ENCODE measurements at places on chromosomes 3 and 15.

GRCh38 chr3:27802849-27803248 is 80.7 kb upstream of the EOMES start:
- DNase-seq: no peak

DNA sequence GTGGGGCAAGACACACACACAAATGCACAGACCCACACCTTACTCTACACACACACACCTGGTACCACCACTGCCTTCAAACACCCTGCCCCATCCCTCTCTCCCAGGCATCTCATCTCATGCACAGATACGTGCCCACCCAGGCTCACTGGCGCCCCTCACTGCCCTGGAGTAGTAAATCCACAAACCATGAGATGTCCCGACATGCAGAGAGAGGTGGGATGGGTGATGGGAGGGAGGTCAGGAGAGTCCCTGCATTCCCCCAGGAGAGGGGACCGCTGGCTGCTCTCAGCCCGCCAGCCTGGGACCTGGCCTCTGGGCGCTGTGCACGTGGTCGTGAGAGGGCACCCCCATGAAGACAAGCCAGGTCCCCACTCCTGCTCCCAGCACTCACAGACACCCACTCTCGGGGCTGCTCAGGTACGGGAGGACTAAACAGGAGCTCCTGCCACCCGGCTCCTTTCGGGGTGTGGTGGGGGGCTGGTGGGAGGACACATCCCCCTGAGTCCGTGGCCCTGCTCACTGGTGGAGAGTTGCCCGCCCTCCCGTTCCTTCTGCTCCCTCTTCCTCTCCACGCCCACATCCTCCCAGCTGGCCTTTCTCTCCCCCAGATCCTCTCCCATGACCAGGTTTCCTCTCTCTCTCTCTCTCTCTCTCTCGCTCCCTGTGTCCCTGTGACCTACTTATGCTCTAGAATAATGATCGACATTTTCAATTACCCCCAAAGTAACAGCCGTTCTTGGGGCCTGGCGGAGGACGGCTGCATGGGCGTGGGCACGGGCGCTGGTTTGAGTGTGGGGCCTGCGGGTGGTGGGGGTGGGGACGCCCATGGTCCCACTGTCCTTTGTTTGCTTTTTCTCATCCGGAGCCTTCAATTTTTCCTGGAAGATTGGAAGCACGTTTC is 18.9 kb upstream of the CSPG4 start:
- no peak for DNase-seq

DNA sequence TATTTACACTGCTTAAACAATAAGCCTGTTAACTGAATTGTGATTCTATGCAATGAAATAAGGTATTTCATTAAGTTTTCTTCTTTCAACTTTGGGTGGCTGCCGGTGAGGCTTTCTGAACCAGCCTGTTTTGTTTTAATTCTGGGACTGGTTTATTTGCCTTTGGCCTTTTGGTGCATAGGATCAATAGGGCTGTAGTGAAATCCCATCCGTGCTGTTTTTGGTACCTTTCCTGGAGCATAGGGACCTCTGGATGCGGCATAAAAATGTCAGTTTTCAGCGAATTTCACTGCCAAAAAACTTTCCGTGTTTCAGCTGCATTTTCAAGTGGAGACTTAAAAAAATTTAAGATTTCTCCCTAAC is 514 bp downstream of the PLS1 start:
- no peak for DNase-seq

GRCh38 chr15:69994429-69995205 is 103.1 kb downstream of the TLE3 start:
- no peak for DNase-seq

- DNase-seq: peak; percentile 80
Measured at GRCh38 chr3:32453346-32453745, 49.3 kb downstream of the CMTM6 start.

DNA sequence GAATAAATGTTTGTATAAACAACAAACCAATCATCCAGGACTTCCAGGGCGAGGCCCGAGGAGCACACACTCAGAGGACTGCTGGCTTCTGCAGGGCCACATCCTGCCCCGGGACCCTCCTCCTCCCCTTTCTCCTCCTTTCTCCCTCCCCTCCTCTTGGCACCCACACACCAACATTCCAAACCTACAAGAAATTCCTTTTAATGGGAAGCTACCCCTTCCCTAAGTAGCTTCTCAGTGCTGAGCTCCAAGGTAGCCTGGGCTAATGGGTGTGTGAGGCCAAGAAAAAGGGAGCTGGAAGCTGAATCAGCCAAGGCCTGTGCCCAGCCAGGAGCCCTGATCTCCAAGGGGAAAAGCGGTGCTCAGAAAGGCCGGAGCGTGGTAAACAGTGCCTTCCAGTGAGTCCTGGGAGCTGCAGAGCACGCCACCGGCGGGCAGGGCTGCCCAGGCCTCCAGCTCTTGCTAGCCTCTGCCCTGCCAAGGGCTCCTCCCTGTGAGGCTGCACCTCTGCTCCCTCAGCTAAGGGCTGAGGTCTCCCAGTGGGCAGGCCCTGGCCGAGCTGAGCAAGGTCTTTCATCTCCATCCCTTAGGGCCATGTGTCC is 3.9 kb downstream of the ITIH3 start:
- no peak for DNase-seq

DNA sequence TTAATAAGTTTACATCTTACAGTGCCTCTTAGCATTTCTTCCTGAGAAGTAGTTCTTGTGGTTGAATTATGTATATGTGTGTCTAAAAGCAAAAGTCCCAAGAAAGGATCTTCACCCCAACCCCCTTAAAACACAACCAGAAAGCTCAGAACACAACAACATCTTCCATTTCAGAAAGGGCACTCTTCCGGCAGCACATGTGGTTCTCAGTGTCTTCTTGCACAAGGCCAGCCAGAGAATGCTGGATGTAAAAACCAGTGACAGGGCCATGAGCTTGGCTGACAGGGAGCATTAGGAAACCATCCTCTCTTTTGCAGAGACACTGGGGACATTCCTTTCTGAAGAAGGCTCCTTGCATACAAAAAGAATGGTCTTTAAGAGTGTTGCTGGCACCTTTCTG is 45.0 kb downstream of the EEFSEC start:
- no peak for DNase-seq

DNA sequence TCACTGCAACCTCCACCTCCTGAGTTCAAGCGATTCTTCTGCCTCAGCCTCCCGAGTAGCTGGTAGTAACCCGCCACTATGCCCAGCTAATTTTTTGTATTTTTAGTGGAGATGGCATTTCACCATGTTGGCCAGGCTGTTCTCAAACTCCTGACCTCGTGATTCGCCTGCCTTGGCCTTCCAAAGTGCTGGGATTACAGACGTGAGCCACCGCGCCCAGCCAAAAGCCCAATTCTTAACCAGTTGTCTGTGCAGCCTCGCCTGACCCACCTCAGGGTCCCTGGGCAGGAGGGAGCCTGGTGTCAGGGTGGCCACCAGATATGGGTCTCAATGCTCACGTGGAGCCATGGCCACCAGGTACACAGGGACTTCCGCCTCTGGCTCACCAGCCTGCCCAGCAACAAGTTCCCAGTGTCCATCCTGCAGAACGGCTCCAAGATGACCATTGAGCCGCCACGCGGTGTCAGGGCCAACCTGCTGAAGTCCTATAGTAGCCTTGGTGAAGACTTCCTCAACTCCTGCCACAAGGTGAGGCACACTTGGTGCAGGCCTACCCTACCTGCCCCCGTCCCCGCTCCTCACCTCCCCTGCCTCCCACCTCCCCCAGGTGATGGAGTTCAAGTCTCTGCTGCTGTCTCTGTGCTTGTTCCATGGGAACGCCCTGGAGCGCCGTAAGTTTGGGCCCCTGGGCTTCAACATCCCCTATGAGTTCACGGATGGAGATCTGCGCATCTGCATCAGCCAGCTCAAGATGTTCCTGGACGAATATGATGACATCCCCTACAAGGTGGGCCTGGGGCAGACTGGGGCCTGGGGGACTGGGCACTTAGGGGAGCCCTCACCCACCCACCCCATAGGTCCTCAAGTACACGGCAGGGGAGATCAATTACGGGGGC is 48.6 kb downstream of the SEMA3G start:
- DNase-seq: no peak

- DNase-seq: peak; percentile 73
Measured at GRCh38 chr15:69475769-69476358, 23.2 kb downstream of the RPLP1 start.

Data from astrocyte of the spinal cord (primary cell).